ENCODE measurements at places on chromosomes 13 and 19.

DNA sequence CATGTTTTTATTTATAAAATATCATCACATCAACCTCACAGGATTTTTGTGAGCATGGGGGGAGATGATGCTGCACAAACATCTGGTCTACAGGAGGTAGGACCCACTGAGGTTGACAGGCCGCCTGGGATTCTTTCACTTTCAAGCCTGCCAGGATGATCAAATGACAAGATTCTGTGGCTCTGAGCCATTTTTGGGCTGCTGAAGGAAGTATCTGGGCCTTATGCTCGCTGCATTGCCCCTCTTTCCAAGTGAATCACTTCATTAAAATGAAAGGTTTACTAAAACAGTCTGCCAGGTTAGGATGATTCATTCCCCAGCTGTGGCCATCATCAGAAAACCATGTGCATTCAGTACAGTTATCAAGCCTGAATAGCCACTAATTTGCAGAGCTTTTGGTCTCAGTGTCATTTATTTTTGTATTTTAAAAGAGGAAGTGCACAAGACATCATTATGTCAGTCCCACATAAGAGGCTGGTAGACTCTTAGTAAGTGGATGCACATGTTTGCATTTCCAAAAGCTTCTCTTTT, 34.4 kb downstream of the STARD13 start:
- DNase-seq, result no peak

- no peak for DNase-seq
Observed at GRCh38 chr13:100517135-100517534, 71.5 kb downstream of the GGACT start.

DNA sequence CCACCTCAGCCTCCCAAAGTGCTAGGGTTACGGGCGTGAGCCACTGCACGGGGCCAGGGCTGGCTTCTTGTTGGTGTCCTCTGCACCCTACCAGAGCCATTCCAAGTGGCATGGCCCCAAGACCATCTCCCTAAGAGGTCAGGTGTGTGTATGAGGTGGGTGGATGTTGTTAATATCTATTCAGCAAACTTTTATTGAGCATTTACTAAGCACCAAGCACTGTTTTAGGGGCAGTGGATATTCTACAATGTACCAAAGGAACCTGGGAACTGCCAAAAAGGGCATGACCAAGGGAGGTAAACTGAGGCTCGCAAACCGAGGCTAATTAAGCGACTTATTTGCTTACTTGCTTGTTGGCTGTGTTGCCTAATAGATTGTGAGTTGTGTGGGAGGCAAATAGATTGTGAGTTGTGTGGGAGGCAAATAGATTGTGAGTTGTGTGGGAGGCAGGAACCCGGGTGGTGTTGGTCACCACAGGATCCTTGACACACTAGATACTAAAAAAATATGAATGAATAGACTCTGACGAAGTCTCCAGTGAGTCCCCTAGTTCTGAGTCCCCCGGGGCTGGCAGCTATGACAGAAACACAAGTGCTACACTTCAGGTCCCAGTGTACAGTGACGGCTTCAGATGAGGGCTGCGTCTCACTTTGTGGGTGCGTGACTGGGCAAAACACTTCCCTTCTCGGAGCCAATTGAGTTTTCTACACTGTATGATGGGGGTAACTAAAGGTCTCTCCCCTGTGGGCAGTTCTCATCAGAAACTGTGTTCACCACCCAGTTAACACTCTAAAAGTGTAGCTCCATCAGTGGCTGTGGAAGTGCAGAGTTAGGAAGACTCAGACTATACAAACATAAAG, 5.0 kb upstream of the BICRA start:
- no peak for DNase-seq

DNA sequence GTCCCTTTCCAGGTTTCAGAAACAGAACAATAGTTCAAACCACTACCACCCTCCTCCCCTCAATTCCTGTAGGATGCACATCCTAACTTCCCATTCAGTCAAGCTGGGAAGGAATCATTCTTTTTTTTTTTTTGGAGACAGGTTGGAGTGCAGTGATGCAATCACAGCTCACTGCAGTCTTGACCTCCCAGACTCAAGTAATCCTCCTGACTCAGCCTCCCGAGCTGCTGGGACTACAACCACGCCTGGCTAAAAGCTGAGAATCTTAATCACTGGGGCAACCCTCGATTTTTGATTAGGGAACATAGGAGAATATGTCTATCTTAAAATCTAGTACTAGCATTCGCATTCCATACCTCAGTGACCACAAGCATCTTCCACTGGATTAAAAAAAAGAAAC, 146.2 kb downstream of the ABCC4 start:
- DNase-seq, result no peak

GRCh38 chr19:461721-462551, 1.1 kb upstream of the SHC2 start:
- no peak for DNase-seq

DNA sequence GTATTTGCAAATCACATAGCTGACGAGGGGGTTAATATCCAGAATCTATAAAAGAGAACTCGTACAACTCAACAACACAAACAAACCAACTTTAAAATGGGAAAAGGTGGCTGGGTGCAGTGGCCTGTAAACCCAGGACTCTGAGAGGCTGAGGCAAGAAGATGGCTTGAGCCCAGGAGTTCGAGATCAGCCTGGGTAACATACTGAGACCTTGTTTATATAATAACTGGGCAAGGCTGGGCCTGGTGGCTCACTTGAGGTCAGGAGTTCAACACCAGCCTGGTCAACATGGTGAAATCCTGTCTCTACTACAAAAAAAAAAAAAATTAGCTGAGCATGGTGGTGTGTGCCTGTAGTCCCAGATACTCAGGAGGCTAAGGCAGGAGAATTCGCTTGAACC, 21.8 kb upstream of the TM6SF2 start:
- DNase-seq, result no peak

GRCh38 chr19:7504684-7505083, 11.2 kb upstream of the ZNF358 start:
- DNase-seq, result no peak

GRCh38 chr19:49328741-49329140, 3.8 kb upstream of the SLC6A16 start:
- DNase-seq, result no peak

- no peak for DNase-seq
Observed at GRCh38 chr19:38743394-38744297, 628 bp downstream of the CAPN12 start.

- no peak for DNase-seq
Observed at GRCh38 chr13:95503662-95504061, 48.9 kb upstream of the CLDN10 start.

- no peak for DNase-seq
Observed at GRCh38 chr19:48867123-48867745, 1.2 kb downstream of the PLEKHA4 start.

GRCh38 chr13:79096099-79096498, 310.0 kb downstream of the RBM26 start:
- no peak for DNase-seq

GRCh38 chr13:87166348-87166747, 504.8 kb upstream of the SLITRK5 start:
- no peak for DNase-seq

GRCh38 chr19:1248139-1248785, at the start of gene MIDN:
TSS of gene MIDN (plus strand) at chr19:1248583. CDS start at chr19:1250297, 1,714 bp downstream.
- DNase-seq, result peak; percentile 62

GRCh38 chr13:98456413-98456845, 120.5 kb downstream of the STK24 start:
- no peak for DNase-seq

- DNase-seq, result no peak
Observed at GRCh38 chr13:100666124-100666523, 8.5 kb downstream of the TMTC4 start.

- DNase-seq, result no peak
Observed at GRCh38 chr13:48116808-48117207, 21.9 kb upstream of the MED4 start.

GRCh38 chr19:49787746-49788145, 20.9 kb downstream of the AP2A1 start:
- no peak for DNase-seq

GRCh38 chr13:84455143-84455905, 573.0 kb upstream of the SLITRK1 start:
- DNase-seq, result no peak

DNA sequence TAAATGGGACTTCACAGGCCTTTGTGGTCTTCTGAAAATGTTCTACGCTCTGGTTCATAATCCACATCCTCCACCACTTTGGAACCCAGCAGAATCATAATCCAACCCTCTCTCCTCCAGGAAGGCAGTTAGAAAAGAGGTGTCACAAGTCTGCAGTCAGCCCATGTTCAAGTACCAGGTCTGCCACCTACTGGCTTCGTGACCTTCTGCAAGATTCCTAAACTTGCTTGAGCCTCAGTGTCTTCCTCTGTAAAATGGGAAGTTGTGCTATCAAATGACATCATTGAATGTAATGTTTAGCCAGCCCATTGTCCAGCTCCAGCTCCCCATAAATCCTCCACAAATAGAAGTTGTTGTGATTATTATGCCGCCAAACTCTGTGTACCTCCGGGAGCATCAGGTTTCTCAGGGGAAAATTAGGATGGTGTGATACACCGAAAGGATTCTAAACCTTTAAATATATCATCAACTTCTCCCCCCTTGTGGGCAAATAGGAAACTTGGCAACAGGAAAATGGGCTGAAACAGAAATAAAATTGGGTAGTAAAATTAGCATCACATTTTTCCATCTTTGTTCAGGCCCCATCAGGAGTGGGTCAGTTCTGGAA, 109.7 kb downstream of the NUFIP1 start:
- no peak for DNase-seq

DNA sequence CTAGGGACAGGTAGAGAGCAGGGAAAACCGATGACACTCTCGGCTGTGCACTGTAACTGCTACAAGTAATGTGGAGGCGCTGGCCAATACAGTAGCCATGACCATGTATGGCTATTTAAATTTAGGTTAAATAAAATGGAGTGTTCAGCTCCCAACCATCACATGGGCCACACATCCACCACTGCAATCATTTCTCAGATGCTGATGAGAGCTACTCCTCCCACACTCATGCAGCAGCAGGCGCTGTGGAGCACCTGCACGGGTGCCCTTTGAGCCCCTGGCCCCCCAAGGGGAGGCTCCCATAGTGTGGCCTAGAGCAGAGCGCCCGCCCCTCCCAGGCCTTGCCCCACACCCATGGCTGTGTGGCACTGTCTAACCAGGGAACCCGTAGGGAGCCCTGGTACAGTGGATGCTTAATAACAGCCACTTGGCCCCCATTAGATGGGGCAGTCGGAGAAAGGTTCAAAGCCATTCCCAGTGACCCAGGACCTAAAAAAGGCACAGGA, 6.0 kb downstream of the ACP4 start:
- peak; percentile 29 for DNase-seq

- DNase-seq, result no peak
Observed at GRCh38 chr13:20415306-20415679, 110.4 kb downstream of the CRYL1 start.

- no peak for DNase-seq
Observed at GRCh38 chr13:23848019-23848418, 41.2 kb downstream of the MIPEP start.

DNA sequence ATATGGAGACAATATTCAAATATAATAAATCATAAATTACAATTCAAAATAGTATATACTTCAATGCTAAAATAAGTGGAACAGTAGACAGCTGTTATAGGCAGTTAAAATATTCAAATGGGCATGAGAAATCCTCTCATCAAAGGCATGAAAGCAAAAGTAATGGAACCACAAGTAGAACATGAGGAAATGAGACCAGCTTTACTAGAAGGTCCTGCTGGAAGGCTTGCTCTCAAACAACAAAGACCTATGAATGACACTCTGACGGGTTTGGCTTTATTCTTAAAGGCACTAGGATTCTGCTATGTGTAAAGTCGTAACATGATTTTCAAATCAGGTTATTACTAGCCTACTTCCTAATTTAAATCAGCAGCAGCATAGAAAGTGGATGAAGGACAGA, 148.1 kb downstream of the VWA8 start:
- no peak for DNase-seq

DNA sequence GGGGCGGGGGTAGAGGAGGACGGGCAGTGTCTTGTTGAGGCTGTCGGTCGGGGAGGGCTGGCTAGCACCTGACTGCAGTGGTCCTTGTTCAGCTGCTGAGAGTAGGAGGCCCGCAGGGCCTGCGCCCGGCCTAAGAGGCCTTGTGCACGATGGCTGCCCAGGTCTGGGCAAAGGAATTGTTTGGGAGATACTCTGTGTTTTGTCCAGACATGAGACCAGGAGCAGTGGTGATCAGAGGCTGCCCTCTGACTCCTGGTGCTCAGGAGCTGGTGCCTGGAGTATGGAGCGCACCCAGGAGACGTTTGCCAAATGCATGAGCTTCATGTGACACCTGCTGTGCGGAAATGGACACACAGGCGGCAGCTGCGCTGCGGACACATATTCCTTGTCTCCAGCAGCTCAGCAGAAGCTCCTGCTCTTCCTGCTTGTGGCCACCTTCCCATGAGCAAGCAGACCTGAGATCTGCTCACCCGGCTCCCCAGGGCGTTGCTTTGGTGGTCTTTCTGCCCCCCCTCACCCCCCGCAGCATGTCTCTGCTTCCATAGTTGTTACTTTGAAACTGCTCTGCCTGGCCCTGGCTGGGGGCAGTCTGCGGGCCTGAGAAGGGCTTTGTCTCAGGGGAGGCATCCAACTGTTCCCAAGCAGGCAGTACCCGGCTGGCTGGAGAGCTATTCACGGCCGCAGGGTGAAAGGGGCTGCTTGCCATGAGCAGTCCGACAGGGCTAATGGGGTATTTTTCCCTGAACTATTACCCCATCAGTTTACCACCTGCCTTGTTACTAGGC, 163.9 kb downstream of the TEX29 start:
- no peak for DNase-seq

DNA sequence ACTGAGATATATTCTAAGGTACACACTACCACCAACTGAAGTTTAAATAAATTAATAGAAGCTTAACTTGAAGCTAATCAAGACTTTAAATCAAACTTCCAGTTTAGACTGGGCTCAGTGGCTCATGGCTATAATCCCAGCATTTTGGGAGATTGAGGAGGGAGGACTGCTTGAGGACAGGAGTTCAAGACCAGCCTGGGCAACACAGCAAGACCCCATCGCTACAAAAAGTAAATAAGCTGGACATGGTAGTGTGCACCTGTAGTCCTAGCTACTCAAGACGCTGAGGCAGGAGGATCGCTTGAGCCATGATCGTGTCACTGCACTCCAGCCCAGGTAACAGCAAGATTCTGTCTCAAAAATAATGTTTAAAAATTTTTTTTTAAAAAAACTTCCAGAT, 8.6 kb downstream of the KPNA3 start:
- DNase-seq, result no peak

- DNase-seq, result no peak
Observed at GRCh38 chr19:7074705-7075282, 5.3 kb downstream of the ZNF557 start.

GRCh38 chr13:75049735-75050335, 432.1 kb downstream of the TBC1D4 start:
- no peak for DNase-seq

DNA sequence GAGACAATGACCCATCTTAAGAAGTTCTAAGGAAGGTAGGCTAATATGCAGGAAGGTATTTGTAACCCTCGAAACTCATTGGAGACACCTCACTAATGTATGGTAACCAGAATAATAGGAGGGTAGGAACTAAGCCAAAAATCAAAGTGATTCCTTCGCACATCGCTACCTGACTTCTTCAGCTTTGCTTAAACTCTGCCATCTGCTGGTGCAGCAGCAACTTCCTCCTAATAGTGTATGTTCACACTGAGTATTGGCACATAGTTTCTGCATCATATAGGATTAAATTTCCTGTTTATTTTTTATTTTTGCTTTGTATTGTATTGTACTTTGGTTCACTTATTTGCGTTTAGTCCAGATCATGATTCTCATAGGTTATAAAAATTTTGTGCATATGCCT, 676.2 kb downstream of the GPC5 start:
- DNase-seq, result no peak

GRCh38 chr13:36753176-36753575, 65.8 kb upstream of the RFXAP start:
- no peak for DNase-seq

Data from stimulated activated CD4-positive, alpha-beta T cell treated with anti-CD3 and anti-CD28 coated beads, Interleukin-4, amount 100 ng/mL, for 1 hour (primary cell).